AG08396 (cell line): ENCODE measurements at places on chromosomes 6 and 20.

DNA sequence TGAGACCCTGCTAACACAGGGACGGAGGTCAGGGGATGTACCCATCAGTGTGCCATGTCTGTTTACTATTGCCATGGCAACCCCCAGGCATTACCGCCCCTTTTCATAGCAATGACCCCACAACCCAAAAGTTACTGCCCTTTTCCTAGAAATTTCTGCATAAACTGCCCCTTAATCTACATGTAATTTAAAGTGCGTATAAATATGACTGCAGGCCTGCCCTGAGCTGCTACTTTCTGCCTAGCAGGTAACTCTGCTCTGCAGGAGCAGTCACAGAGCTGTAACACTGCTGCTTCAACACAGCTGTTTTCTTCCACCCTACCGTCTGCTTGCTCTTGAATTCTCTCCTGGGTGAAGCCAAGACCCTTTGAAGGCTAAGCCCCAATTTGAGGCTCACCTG lies 57.1 kb upstream of the RPS6KA2 start:
- no peak for DNase-seq

DNA sequence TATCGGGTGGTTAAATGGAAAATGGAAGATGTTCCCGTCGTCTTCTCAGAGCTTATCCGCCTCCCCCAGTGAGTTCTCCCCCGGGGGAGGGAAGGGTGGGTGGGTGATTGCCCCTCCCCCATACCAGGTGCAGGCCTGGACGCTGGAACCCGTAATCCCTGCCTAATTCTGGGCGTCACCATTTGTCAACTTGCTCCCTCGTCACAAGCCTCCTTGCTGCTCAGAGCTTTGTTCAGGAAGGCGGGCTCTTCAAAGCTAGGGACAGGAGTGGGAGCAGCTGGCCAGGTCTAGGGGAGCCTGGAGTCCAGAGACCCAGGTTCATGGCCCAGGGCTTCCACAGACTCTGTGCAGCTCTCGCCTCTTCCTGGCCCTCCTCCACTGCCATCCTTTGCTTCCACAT lies 25.6 kb downstream of the CDH22 start:
- no peak for DNase-seq

- no peak for DNase-seq
Observed at GRCh38 chr20:57087102-57087501, 179.3 kb downstream of the BMP7 start.

DNA sequence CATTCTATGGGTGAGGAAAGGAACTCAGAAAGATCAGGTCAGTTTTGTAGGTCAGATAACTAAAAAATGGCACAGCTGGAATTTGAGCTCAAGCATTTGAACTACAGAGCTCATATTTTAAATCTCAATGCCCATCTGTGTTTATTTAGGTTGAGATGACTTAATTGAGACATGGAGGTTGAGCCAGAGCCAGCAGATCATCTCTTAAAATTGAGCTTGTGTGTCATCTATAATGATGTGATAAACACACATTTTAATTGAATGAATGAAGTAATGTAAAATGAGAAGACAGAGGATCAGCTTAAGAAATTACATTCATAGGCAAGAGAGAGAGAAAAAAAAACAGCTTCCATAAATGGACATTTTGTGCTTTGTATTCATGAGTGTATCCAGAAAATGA lies 3.7 kb downstream of the MANEA start:
- no peak for DNase-seq

GRCh38 chr6:55937261-55937947 lies 62.0 kb upstream of the BMP5 start:
- no peak for DNase-seq

GRCh38 chr6:63675138-63675537 lies 39.5 kb downstream of the PHF3 start:
- DNase-seq, result no peak

DNA sequence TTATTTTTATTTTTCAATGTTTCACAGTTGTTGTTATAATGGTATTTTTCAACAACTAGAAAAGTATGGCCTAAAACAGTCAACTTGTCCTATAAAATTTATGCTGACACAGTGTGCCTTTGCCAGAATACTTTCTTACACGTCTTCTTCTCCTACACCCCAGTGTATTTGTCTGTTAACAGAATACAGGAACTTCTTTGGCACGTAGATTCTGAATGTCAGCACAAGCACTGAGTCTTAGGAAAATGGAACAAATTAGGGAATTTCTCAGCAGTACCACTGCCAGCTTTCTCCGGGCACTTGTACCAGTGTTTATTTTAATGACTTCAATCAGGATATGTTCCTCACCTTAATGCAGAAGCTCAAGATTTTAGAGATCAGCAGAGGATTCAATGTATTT lies 26.7 kb upstream of the AKIRIN2 start:
- DNase-seq, result no peak

GRCh38 chr20:14410869-14411555 lies 73.6 kb upstream of the FLRT3 start:
- no peak for DNase-seq

DNA sequence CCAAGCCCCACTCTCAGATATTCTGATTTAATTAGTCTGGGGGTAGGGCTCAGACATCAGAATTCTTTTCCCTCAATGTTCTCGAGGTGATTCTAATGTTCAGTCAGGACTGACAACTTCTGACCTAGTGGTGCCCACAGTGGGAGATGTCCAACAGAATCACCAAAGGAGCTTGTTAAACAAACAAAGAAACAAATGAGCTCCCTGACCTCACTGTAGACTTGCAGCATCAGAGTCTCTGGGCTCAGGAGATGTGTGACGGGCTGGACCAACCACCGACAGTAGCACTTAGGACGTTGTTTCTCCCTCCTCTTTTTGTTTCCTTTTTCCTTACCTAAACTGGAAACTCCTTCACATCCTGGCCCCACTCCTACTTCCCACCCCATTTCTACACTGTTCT lies 49.3 kb downstream of the CLIC5 start:
- DNase-seq, result no peak

GRCh38 chr20:62067547-62068260 lies 2.0 kb upstream of the TAF4 start:
- no peak for DNase-seq

DNA sequence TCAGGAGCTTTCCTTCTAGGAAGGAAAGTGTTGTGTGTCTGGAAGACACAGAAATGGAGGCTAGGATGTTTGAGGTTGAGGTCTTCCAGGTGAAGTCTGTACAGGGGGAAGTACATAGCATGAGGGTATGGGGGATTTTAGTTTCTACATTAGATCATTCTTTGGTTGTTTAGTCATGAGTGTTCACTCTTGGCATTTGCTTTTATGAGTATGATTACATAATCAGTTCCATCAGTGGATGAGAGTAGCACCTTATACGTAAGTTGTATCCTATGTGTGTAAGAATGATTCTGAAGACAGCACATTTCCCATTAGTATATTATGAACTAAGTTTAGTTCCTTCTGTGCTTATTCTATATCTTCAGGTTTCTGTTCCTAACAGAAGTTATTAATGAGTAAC lies 1.9 kb downstream of the CDYL start:
- no peak for DNase-seq

DNA sequence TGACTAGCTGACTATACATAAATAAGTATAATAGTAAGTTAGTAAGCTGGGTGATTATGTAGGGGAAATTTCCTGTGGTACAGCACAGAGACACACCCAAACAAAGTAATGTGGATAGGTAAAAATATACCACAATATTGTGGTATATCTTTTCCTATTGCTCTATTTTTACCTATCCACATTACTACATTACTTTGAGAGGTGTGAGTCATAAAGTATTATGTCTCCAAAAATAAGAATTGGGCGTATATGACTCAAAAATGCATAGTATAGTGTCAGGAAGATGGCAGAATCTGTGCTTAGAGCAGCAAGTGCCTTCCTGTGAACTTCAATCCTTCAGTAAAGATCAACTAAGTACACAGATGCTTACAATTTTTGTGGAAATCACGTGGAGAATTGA lies 2.7 kb upstream of the SIRPG start:
- DNase-seq, result no peak

DNA sequence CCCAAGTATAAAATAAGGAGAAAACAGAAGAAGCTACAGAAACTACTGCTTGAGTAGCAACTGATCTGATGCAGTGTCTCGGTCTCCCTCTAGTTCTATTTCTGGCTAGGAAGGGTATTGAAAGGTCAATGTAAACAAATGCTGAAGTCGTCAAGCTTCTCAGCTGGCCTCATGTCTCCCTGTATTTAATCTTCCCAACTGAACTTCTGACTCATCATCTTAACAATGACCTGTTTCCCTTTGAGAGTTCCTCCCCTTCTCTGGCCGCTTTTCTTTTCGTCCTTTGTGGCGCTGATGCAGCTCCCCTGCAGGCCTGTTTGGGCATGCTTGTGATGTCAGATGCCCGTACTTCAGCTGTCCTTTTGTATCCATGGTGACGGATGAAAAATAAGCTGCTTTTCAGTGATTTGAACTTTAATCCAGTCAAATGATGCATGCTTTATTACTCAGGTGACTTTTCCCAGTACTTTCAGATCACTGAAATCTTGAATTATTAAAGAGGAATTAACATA lies 7.8 kb upstream of the LCA5 start:
- DNase-seq, result peak; percentile 90
